ENCODE measurements at places on chromosomes 5 and 9.
A peak's percentile ranks its signal among the peaks of the same experiment; 100 is the strongest.

DNA sequence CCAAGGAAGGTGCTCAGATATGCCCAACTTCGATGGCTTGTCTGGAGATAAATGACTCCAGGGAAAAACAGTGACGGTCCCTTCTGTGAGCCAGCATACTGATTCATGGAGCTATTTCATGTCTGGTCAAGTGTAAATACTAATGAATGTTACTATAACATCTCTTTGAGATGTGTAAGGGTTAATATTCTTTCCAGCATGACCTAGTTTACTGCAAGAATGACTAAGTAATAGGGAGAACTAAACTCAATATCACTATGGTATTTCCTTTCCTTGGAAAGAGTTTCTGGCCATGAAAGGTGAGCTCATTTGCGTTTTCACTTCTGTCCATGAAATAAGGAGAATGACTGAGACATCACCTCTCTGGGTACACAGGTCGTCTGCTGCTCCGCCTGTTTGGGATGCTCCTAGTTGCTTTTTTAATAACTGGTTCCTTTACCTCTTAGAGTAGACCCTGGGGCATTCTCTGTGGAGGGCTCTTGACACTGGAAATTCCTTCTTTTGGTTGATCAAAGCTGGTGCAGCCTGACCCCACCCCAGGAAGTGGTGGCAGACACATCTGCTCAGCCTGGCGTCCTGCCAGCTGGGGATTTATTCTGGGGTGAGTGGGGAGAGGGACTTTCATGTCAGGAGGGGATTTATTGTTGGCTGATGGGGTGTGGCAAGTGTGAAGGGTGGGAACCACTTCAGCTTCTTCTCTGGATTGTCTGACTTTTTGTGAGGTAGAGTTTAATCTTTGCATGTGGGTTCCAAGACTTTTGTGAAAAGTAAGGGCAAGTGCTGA lies 250.0 kb upstream of the MPDZ start:
- DNase-seq = no peak

- DNase-seq = no peak
These were observed 97.4 kb downstream of the DAB2IP start for GRCh38 chr9:121748727-121749423.

DNA sequence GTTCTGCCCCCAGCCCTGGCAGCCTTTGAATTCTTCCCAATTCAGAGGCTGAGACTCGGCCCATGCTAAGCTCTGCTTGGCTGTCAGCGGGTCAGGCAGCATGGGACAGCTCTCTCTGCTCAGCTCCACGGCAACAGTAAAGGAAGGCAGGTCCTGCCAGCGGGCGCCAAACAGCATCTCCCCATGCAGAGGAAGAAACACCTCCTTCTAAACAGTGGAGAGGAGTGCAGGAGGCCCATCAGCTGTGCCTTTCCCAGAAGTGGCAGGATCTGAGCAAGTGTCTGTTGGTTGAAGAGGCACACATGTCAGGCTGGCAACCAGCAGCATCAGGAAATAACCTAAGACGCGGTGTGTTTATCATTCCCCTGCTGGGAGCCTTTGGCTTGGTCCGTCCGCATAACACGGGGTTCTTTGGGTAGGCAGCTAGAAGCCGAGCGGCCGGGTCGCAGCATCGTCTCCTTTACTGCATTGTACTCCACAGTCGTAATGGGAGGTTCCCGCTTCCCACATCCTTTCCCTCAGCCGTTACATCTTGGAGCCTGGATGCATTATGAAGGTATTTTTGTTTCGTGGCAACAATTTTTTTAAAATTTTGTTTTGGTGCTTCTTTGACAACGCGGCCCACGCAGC lies 42.7 kb upstream of the NCS1 start:
- DNase-seq = no peak

DNA sequence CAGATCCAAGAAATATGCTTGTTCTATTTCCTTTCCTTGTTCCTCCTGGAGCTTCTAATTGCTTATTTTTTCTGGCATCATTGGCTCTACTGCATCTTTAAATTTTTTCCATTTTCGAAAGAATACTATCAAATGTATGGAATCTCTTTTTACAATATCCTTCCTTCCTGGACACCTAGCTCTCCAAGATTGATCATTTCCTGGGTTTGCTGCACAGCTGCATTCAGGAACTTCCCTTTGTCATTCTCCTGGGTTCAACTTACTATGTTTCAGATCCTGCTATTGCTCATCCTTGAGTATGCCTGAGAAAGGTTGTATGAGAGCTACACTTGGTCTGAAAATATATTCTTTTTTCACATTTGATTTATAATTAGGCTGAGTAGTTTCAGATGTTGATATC lies 73.7 kb upstream of the ERCC6L2 start:
- no peak for DNase-seq

DNA sequence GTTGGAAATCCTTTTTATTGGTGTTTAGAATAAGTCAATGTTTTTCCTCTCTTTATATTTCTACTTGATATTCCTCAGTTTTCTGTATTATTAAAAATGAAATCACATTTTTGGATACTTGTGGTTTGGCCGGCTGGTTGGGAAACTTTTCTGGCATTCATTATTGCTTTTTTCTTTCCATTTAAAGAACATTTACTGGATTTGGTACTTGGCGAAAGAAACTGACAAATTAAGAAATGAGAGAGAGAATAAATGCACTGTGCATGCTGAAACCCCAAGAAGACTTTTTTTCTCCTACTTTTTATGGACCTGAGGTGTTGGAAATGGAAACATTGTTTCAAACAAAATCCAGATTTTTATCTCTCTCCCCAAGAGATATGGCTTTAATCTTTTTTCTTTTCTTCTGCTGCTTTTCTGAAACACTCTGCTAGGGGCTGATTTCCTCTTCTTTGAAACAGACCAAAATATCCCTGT lies 128.4 kb downstream of the SNX18 start:
- DNase-seq = no peak

DNA sequence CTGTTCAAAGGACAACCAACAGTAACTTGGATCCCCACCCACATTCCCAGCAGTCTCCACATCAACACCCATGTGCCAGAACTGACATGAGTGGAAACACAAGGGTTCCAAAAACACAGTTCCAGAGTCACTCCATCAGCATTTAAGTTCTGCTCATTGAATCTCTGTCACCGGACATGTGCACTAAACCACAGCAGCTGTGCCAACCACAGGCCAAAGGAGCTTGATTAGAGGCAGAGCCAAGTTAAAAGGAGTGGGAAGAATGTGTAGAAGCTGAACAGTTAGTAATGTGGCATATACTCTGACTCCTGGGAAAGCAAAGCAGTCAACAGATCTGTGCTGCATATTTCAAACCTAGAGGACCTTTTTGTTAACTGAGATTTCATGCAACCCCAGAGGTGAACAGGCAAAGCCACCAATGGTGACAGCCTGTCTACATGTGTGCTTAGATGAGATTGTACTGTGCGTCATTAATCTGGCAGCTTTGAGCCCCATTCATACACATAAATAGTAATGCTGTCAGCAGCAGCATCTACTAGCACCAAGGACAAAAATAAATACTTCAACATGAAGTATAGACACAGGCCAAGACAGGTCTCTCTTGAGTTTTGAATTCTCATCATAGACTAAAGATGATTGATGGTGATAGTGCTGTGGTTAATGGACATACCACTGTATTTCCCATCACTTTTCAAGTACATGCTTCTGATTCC lies 16.4 kb upstream of the FST start:
- no peak for DNase-seq

- no peak for DNase-seq
These were observed 56.7 kb upstream of the RPS23 start for GRCh38 chr5:82334856-82335255.

DNA sequence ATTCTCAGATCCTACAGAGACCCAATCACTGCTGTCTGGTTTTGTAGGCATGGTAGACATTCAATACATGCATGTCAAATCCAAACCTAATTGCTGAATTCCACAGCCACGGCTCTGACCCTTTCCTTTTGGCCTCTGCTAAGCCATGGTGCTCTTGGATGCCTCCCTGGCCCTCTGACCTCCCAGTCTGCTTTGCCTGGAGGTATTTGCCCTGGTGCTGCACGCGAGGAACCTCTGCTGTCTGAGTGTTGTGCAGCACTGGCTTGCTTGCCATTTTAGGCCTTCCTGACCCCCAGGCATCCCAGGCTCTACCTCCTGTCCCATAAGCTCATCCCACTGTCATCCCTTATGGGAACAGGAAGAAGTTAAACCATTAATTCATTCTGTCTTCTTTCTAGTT lies 60.9 kb downstream of the DOCK2 start:
- no peak for DNase-seq

- no peak for DNase-seq
These were observed 8.0 kb downstream of the PTCD2 start for GRCh38 chr5:72328172-72328571.

- DNase-seq = no peak
These were observed 52.9 kb upstream of the SSBP2 start for GRCh38 chr5:81803812-81804211.

DNA sequence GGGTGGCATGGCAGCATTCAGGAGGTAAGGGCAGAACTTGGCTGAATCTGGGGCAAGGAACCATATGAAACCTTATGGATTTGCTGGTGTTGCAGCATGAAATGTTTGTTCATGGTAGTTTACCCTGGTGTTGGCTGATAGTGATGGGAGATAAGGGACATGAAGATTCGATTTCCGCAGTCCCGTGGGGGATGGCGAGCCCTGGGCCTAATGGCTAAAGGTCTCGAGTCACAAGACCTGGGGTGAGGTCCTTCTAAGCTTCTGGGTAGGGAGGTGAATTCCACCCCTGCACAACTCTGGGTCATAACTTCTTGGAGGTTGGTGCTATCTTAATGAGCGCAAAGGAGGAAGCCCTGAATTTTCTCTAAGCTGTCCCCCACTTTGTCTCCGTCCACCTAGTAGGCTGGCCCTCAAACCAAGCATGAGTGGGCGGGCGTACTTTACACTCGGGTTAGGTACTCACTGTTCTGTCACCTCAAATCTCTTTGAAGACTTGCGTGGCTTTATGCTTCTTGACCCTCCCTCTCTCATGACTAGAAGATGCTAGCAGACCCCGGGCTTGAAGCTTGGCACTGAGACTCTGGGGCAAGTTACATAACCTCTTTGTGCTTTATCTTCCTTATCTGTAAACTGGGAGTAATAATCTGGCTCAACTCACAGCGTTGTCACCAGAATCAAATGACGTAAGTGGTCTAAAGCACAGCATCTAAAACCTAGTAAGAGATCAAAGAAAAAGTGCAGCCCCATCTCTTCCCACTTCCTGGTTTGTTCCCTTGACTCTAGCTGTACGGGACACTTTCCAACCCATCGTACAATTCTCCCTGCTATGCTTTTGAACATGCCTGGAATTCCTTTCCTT lies 72.5 kb downstream of the BASP1 start:
- no peak for DNase-seq

DNA sequence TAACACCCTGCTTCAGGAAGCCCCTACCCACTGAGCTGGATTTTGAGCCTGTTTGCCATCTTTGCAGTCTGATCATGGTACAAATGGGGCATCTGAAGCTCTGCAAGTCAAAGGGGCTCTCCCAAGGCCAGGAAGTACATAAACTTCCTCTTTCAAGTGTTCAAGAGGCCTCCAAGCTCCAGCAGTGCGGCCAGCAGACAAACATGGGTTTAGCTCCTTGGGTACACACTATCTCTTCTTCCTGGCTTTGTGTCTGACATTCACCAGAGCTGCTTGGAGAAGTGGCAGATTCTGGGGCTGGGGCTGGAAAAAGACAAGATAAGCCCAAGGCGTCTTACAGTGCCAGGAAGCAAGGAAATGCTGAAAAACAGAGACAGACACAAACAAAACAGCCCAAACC lies 34.1 kb downstream of the LAMC3 start:
- no peak for DNase-seq

DNA sequence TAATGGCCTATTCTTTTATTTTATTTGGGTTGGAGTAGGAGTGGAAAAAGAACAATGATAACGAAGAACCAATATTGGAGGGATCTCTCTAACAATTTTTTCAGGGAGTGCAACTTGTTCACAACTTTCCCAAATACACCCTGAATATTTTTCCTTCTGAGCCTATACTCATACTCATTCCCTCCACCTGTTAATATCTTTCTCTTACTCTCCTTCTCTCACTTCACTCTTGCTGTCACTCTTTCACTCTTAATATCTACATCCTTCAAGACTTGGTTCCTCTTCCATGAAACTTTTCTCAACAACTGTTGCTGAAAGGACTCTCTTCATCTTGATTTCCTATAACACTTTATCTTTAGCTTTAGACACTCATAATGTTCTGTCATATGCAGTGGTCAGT lies 39.0 kb upstream of the MYOT start:
- DNase-seq = no peak

DNA sequence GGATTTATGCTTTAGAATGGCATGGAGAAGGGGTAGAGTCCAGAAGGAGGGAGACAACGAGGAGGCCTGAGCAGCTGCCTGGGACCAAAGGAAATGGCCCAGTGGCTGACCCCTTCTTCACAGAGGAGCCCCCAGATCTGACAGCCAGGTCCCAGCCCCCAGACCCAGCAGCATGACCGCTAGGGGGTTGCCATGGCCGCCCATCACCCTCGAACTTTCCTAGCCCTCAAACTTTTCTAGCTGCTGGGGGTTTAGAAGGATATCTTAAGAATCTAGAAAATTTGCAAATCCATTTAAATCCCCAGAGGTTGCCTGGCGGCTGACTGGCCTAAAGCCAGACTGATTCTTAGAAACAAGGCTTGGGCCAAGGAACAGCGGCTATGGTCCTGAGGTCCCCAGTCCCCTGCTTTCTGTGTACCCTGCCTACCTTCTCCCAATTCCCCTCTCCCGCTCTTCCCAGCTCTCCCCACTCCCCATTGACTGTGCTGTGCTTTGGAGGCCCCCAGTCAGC lies 972 bp downstream of the PDGFRB start:
- DNase-seq = no peak

DNA sequence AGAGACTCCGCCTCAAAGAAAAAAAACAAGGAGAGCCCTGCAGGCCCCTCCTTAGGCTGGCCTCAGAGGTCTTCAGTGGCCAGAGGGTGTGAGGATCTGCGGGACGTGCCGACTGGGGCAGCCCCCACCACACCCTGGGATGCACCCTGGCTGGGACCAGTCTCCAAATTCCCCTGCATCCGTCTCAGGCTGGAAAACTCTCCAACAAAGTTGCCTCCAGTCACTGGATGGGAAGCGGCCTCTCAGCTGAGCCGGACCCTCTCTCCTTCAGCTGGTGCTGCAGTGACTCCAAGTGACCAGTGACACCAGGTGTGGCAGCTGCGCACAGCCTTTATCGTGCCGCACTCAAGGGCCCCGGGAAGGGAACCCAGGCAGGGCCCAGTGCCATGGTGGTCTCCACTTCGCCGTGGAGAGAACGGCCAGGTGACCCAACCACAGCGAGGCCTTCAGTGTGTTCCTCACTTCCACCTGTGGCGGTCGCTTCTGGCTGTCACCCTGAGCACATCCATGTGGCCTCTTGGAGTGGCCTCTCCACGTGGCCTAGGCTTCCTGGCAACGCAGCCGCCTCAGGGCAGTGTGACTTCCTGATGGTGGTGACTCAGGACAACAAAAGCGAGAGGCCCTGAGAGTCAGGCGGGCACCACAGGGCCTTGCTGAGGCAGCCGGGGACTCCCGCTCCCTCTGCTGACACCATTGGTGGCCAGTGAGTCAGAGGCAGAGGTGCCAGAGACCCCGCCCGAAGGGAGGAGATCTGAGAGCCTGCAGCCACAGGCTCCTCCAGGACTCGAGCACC lies 19.3 kb upstream of the CAMSAP1 start:
- DNase-seq = peak; percentile 81

All from stimulated activated CD4-positive, alpha-beta T cell treated with anti-CD3 and anti-CD28 coated beads, Interleukin-12 subunit alpha, Interleukin-12 subunit beta, amount 100 ng/mL, for 48 hours (primary cell).